ENCODE measurements at places on chromosomes 11 and 22.

- DNase-seq: no peak
Measured at GRCh38 chr11:109148669-109149068, 273.3 kb upstream of the C11orf87 start.

GRCh38 chr11:77658213-77659013 lies 20.8 kb upstream of the CLNS1A start:
- DNase-seq: no peak

DNA sequence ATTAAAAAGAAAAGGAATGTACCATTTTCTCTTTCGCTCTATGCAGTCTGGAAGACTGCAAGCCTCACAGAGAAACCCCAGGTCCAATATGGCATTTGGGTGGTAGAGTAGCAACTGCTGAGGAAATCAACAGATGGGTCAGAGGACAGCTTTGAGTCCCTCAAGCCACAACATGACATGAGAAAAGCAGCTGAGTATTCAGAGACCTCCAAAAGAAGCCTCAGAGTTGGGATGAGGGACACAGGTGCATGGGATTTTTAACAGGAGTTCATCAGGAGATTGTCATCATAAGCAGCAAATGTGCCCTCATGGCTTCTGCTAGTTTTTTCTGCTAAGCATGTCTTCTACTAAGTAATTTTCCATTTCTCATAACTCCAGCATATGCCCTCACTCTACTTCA lies 111.6 kb downstream of the BLID start:
- no peak for DNase-seq

GRCh38 chr11:21122523-21122922 lies 453.1 kb downstream of the NELL1 start:
- DNase-seq: no peak

DNA sequence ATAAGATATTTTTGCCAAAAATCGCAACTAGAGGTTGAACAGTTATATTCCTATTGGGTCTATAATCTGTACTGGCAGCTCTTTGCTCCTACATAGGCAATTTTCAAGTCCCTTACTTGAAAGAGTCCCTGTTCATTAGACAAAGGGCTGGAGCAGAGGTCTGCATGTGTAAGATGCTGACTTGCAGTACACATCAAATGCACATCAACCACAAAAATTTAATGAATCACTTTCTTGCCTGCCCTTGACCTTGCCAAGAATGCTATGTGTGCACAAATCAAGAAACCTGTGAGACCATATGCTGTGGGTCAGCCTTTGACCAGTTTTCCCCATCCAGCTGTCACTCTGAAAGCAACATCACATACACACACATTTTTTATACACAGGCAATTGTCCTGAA lies 661.5 kb downstream of the LRRC4C start:
- DNase-seq: peak; percentile 84

DNA sequence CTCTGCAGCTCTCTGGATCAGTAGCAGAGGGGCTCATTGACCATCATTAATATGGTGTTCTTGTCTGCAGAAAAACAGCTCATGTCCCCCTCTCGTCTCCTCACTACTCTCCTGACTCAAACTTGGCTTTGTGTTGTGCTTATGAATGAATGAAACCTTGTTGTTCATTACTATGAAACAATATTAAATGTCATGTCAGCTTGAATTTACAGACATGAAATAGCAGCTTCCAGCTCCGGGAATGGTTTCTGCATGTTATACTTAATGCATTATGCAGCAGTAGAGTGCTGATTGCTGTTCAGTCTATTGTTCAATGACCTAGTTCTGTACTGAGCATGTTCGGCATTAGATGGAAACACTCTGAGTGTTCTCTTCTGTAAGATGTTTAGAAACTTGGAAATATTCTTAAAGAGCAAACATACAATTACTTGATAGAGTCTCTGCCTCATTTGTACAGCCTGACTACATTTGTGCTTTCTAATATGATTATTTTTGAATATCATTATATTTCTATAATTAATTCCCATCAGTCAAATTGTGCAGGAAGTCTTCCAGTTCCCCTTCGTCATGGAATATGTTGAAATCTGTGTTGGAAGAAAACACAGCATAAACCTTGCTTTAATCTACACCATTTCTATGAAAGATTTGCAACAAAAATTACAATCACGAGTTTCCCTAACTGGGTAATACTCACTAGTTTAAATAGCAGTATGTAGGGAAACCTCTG lies 340.4 kb downstream of the SOX6 start:
- DNase-seq: no peak

DNA sequence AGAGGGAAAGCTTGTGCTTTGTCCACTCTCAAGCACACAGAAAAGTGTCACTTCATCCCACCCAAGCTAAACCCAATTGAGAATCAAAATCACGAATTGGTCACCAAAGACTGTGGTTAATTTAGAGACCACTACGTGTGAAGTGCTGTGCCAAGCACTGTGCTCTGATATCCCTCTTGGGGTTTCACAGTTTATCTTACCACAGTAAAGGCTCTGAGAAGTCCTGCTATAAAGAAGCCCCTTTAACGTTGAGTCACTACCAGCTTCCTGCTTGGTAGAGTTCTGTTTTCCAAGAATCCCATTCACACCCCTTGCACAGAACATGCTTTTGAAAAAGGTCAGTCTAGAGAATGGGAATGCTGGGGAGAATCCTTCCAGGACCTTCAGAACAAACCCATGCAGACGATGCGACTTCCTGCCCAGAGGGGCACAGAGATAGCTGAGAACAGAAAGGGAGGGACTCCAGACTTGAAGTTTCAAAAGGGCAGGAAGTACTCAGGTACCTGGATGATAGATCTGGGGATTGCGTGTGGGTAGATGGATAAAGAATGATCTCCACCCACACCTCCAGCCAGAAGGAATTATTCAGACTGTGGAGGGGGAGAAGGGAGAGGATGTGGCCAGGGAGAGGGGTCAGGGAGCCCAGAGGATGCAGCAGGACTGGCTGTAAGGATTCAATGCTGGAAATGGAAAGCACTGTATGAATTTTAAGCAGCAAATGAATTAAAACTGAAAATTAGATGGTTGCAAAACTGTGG lies 18.1 kb upstream of the TSPAN18 start:
- DNase-seq: no peak

- no peak for DNase-seq
Measured at GRCh38 chr22:46806794-46807193, 44.3 kb downstream of the TBC1D22A start.

GRCh38 chr11:105399511-105399910 lies 210.4 kb upstream of the GRIA4 start:
- no peak for DNase-seq

DNA sequence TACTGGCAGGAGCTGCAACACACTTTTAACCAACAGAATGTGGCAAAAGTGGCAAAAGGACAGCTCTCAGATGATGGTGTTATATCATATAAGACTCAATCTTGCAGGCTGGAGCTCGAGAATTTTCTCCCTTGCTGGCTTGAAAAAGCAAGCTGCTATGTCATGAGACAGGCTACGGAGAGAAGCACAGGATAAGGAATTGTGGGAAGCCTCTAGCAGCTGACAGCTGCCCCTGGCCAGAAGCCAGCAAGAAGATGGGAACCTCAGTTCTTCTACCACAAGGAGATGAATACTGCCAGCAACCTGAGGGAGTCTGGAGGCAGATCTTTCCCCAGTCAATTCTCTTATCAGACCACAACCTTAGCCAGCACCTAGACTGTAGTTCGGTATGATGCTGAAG lies 24.6 kb downstream of the FXYD6 start:
- no peak for DNase-seq

DNA sequence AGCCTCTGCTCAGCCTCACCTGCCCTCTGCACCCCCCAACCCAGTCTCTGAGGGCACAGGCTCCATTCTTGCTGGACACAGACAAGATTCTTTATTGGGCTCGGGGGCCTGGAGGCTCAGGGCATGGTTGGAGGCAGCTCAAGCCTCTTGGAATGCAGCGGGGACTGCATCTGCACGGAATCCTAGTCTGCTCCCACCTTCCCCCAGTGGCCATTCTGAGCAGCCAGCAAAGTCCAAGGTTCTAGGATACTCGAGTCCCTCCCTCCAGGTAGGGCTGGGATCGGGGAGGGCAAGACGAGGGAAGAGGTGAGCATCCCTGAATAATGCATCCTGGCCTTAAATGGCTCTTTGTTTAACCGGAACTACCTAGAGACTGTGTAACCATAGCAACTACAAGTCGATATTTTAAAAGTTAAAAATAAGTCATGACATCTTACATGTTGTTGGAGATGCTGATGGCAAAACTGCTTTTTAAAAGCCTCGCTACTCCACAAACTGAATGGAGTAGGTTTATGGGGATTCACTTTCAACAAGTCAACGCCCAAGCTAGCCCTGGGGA lies 10.7 kb upstream of the IGSF22 start:
- DNase-seq: no peak

- no peak for DNase-seq
Measured at GRCh38 chr22:25399649-25400151, 164.8 kb upstream of the GRK3 start.

DNA sequence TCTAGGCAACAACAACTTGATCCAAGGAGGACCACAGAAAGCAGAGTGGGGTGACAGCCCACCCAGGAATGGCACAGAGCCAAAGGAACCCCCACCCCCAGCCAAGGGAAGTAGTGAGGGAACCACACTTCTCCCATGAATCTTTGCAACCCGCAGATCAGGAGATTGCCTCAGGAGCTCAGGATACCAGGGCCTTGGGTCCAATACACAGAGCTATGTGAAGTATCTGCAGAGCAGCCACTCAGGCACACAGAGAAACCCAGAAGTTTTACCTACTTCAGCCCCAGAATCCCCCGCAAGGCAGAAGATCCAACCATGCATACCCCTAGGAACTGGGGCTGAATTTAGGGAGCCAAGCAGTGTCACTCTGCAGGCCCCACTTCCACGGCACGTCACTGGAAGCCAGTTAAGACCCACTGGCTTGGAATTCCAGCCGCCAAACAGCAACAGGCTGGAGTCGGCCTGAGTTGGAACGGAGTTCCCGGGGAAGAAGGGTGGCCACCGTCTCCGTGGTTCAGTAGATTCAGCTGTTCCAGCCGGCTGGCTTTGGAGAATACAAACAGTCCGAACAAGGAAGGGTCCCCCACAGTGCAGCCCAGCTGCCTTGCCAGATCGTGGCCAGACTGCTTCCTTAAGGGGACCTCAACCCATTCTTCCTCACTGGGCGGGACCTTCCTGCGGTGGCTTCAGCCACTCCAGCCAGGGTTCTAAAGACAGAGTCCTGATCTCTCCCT lies 174.1 kb downstream of the TTC28 start:
- no peak for DNase-seq

All from RCC 7860 (cell line).